DMS153 (cell line): ENCODE measurements at places on chromosomes 7 and 10.
A peak's percentile ranks its signal among the peaks of the same experiment; 100 is the strongest.

- peak; percentile 1 for DNase-seq
Measured at GRCh38 chr10:67306588-67307205, 380.9 kb downstream of the LRRTM3 start.

DNA sequence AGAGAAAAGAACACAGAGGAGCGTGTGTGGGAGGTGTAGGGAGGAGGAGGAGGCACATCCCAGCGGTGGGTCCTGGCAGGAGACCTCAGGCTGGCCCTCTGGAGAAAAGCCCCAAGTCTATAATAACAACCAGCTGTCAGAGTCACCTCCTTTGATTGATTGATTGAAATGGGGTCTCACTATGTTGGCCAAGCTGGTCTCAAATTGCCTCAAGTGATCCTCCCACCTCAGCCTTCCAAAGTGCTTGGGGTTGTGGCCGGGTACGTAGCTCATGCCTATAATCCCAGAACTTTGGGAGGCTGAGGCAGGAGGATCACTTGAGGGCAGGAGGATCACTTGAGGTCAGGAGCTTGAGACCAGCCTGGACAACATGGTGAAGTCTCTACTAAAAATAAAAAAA is 103.0 kb upstream of the ANLN start:
- no peak for DNase-seq

GRCh38 chr7:74272305-74273038 is 16.7 kb upstream of the CLIP2 start:
- DNase-seq: no peak

DNA sequence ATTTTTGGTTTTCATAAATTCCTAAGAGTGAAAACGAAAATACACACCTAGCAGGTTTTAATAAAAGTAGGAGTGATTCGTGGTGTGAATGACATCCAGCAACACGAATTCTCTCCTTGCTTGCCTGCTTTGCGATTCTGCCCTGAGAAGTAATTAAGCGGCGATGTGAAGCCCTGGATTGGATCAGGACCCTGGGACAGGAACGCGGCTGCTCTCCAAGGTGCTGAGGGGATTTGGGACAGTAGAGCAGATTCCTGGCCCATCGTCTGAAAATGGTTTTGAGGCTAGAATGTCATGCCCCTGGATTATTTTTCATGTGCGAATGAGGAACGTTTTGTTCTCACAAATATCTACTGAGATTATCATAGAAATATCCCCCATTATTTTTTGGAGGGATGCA is 7.8 kb downstream of the NPS start:
- DNase-seq: no peak

GRCh38 chr10:35937546-35937945 is 295.4 kb upstream of the FZD8 start:
- DNase-seq: no peak

- DNase-seq: no peak
Measured at GRCh38 chr10:45557275-45557905, 115.2 kb downstream of the ZFAND4 start.

GRCh38 chr7:12687718-12688171 is 312 bp downstream of the ARL4A start:
- DNase-seq: no peak
